ENCODE measurements at places on chromosomes 13 and 19.
A peak's percentile ranks its signal among the peaks of the same experiment; 100 is the strongest.

DNA sequence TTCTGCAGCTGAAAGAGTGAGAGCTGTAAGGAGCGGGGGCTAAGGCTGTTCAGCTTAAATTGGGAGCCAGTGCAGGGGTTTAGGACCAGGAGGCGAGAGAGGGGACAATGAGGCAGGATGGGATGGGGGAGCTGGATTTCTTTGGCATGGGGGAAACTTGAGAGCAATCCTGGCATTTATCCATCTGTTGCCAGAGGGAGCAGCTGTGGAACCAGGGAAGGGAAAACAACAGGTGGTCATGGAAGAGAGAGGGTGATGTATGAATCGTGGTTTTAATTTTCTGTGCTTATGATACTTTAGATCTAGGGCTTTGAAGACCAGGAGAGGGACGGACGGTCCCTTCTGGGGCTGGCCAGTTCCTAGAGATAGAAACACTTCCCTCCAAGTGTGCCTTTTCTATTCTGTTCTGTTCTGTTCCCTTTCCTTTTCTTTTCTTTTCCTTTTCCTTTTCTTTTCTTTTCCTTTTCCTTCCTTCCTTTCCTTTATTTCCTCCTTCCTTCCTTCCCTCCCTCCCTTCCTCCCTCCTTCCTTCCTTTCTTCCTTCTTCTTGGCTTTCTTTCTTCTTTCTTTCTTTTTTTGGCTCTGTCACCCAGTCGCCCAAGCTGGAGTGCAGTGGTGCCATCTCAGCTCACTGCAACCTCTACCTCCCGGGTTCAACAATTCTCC is 16.0 kb upstream of the CCL25 start:
- no peak for DNase-seq

- DNase-seq = no peak
Measured at GRCh38 chr19:29668746-29669609, 3.7 kb downstream of the PLEKHF1 start.

DNA sequence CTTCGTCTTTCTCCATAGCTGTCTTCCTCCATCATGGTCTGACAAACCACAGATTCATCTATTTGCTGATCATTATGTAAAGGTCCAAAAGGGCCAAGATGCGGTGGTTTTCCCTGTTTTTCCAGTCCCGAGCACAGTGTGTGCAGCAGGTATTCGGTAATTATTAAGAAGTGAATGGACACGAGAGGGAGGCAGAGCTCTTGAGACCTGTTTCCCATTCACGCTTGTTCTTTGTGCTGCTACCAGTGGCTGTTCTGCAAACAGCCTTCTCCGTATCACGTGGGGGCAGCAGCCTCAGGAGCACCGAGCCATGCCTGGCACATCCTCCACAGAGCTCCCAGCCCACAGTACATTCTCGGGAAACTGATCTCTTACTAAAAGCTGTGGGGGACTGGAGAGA is 50.3 kb downstream of the CCDC70 start:
- DNase-seq = no peak

GRCh38 chr19:35114353-35115176 is 1.1 kb upstream of the FXYD3 start:
- peak; percentile 59 for DNase-seq

GRCh38 chr13:51822106-51822815 is 18.3 kb upstream of the DHRS12 start:
- DNase-seq = no peak

DNA sequence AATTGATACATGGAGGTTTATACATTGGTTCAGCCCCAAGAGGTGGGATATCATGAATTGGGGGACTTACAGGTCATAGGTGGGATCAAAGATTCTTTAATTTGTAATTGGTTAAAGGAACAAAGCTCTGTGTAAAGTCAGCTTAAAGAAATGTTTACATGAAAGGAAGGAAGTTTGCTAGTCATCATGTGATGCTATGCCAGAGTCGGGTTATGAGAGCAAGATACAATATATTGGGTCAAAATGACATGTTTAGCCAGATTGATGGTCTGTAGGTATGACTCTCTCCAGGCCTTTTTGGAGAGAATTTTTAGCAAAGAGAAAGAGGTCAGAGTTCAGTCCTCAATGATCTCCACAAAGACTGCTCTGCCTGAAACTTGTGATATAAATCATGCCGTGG is 5.3 kb upstream of the CYSLTR2 start:
- no peak for DNase-seq

GRCh38 chr19:9848060-9848459 is 12.9 kb downstream of the PIN1 start:
- DNase-seq = no peak

GRCh38 chr13:80313668-80314256 is 27.2 kb downstream of the SPRY2 start:
- DNase-seq = no peak

GRCh38 chr19:14005349-14006084 is 603 bp downstream of the RFX1 start:
- peak; percentile 90 for DNase-seq

- DNase-seq = peak; percentile 93
Measured at GRCh38 chr19:49968279-49968922, 7.4 kb upstream of the SIGLEC11 start.

DNA sequence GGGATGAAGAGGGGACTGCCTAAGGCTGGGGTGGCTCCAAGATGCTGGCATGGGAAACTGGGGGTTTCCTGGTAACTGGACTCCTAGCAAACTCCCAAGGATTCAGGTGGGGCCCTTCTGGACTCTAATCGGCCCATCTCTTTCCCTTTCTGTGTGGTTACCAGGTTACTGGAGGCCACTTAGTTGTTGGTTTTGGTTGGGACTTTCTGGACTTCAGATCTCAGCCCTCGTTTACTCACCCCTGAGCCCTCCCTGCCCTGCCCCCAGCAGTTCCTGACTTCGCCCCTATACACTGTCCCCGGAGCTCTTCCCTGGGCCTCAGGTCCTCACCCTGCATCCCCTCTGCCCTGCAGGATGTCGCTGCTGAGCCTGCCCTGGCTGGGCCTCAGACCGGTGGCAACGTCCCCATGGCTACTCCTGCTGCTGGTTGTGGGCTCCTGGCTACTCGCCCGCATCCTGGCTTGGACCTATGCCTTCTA is 328 bp downstream of the CYP4F12 start:
- no peak for DNase-seq

DNA sequence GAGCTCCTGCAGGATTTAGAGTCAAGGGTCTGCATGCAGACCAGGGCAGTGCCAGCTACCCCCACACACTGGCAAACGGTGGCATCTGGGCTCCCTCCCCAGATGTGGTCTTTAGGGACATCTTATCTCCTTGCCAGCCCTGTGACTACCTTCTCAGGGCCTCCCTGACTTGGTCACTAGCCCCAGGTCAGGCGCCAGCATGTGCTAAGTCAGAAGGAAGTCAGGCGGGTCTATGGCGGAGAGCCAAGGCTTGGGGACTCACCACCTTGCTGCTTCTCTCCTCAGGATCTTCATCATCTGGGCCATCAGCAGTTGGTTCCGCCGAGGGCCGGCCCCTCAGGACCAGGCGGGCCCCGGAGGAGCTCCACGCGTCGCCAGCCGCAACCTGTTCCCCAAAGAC is 17.6 kb downstream of the CLPTM1 start:
- DNase-seq = no peak

GRCh38 chr13:110422913-110423688 is 116.0 kb downstream of the COL4A2 start:
- DNase-seq = no peak

GRCh38 chr13:78689011-78689410 is 30.1 kb upstream of the OBI1 start:
- DNase-seq = no peak

DNA sequence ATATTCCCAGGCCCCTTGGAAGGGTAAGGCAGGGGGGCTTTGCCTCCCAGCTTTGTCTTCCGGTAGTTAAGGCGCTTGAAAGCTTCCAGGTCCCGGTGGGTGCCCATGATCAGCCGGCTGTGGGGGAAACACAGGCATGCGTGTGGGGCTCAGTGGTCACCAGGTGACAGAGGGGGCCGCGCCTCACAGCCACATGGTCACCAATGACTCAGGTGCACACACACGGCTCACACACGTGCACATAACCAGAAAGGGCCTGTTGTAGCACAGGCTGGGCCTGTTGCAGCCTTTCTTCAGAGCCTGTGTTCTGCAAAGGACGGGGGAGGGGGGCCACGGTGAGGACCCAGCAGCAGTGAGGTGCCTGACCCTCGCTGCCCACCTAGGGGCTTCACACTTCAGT is 5.9 kb downstream of the NANOS3 start:
- DNase-seq = no peak

DNA sequence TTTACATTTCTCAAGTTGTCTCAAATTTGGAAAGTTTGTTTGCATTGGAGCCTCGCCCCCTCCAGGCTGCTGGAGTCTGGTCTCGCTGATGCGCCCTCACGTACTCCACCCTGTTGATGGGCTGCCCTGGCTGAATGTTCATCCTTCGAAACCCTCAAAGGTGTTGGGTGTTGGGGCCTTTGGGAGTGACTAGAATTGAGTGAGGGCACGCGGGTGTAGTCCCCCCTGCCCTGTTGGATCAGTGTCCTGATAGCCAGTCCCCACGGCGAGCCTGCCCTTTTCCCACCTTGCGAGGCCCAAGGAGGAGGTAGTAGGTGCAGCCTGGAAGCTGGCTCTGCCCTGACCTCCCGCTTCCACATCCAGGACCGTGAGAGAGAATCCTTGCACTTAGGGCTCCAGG is 14.8 kb downstream of the TFDP1 start:
- no peak for DNase-seq

DNA sequence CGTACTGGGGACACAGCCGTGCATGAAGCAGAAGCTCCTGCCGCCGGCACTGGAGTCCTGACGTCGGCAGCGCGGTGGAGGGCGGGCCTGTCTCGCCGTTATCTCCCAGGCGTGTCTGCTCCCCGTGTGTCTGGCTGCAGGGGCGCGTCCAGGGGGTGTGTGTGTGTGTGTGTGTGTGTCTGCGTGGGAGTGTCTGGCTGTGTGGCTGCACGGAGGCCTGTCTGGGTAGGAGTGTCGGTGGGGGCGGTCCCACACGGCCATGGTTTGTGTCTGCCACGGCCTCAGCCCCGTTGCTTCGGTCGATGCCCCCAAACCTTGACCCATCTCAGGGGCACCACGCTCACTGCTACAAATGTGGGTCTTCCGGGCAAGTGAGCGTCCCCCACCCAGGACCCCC is 18.3 kb downstream of the ARID3A start:
- no peak for DNase-seq

- no peak for DNase-seq
Measured at GRCh38 chr13:102472650-102473049, 70.8 kb upstream of the FGF14 start.

GRCh38 chr13:110902370-110902769 is 12.5 kb downstream of the ANKRD10 start:
- no peak for DNase-seq

DNA sequence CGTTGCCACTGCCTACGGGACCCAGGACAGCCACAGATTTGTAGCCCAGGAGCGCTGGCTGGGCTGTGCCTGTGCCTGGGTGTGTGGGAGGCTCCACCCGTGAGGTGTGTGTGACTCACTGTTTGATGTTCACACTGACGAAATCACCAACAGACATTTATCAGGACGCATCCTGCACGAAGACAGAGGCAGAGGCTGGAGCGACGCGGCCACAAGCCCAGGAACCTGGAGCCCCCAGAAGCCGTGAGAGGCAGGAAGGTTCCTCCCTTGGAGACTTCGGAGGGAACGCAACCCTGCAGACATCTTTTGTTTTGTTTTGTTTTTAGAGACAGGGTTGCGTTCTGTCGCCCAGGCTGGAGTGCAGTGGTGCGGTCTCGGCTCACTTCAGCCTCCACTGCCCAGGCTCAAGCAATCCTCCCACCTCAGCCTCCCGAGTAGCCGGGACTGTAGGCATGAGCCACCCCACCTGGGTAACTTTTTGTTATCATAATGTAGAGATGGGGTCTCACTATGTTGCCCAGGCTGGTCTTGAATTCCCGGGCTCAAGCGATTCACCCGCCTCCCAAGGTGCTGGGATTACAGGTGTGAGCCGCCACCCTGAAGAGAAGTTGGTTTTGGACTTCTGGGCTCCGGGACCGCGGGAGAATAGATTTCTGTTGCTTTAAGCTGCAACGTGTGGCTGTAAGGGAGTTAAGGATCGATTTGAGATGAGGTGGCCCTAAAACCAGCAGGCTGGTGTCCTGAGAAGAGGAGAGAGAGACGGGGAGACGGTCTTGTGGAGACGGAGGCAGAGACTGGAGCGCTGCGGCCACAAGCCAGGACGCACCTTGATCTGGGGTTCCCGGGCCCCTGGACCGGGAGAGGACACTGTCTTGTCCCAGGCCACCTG is 24.9 kb upstream of the WDR18 start:
- DNase-seq = peak; percentile 29

DNA sequence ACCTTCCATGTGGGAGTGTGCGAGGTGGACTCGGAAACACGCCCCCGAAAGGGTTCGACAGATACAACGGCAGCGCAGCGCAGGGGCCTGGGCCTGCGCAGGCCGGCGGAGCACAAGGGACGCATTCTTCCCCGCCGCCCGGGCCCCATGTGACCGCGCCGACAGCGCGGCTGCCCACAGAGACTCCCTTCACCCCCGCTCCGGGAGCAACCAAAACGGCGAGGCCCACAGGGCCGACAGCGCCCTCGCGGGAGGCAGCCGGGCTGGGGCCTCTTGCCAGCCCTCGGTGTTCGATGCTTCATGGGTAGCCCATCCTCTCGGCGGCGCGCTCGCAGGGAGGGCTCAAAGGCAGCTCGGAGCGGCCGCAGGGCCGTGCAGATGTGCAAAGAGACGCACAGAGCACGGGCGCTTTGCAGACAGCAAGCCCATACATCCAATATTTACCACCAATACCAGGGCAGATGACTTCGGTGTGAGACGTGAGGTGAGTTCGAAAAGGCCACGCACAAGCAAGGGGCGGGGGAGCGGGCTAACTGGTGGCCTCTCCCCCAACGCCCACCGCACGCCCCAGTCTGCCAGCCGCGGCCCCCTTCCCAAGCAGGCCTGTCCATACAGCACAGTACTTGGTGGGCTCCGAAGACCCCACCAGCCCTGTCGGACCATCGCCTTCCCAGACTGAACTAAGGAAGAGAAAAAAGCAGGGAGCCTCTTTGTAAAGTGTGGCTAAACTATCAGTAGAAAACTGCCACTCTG is 89.9 kb downstream of the CRYL1 start:
- DNase-seq = no peak

DNA sequence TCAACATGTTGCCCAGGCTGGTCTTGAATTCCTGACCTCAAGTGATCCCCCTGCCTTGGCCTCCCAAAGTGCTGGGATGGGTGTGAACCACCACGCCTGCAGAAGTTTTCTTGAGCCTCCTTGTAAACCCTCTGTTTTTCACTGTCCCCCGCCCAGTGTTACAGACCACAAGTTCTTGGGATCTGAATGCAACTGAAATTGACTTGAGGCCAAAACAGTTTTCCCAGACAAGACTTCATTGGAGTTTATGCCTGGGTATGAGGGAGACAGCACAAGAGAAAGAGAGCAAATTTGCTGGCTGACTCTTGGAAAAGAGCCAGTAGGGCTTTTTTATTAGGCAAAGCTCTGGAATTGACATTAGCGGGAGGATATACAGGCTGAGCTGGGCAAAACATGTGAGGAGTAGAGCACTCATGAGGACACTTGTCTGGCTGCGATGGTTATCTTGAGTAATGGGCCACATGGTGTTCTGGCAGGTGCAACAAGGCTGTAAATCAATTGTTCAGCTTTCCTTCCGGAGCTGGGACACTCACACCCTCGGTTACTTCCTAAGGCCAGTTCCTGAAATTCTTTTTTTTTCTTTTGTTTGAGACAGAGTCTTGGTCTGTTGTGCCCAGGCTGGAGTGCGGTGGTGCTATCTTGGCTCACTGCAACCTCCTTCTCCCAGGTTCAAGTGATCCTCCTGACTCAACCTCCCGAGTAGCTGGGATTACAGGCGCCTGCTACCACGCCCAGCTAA is 12.7 kb upstream of the HNRNPL start:
- DNase-seq = no peak
